ENCODE measurements at places on chromosomes 2 and 18.

GRCh38 chr2:126534478-126534877 lies 121.5 kb upstream of the GYPC start:
- DNase-seq, result no peak

- no peak for DNase-seq
These were observed 6.3 kb downstream of the YES1 start for GRCh38 chr18:805755-806110.

- no peak for DNase-seq
These were observed 17.3 kb downstream of the UNC80 start for GRCh38 chr2:209788925-209789324.

- DNase-seq, result no peak
These were observed 136.1 kb upstream of the TMEM200C start for GRCh38 chr18:6031442-6031841.
